Right atrium auricular region (tissue), 2 donors: ENCODE measurements at places on chromosomes 6 and 20.

- DNase-seq = no peak
Observed at GRCh38 chr6:73282871-73283270, 19.9 kb upstream of the KHDC1 start.

DNA sequence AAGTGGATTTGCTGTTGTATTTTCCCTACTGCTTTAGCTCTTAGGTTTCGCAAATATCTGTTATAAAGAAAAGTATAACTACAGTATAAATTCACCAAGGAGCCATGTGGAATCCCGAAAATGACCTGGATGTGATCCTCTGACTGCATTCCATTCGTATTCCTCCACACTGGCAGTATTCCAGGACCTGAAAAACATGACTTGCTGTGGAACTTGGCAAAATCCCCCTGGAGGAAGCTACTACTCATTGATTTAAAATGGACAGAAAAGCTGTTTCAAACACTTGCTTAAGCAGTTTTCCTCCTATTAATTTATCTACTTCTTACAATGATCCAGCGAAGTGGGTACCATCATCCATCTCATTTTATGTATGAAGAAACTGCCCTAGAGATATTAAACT lies 13.3 kb upstream of the ENPP5 start:
- DNase-seq = no peak

- DNase-seq = no peak
Observed at GRCh38 chr6:125939791-125940190, 16.8 kb upstream of the HINT3 start.

- no peak for DNase-seq
Observed at GRCh38 chr6:44646355-44646754, 258.8 kb downstream of the CDC5L start.

- DNase-seq = no peak
Observed at GRCh38 chr6:51166914-51167313, 348.2 kb downstream of the TFAP2B start.

- no peak for DNase-seq
Observed at GRCh38 chr20:58618351-58619076, 32.6 kb upstream of the STX16 start.
